Foreskin keratinocyte (primary cell): ENCODE measurements at places on chromosomes 1 and 21.

DNA sequence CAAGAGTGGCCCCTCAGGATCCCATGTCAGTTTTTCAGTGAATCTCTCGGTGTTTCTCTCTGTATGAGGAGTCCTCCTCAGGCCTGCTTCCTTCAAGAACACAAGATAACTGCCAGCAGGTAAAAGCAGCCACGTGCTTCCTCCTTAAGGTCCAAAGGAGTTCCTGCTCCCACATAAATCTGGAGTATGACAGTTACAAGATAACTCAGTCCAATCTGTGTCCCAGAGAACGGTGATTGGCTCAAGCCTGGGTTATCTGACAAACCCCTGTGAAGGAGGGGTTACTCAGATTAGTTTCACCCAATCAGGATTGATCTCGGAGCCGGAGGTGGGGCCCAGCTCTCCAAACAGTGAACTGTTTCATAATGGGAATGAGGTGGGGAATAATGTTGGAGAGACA, 5.8 kb upstream of the ANKRD13C start:
- DNase-seq, result no peak

- no peak for DNase-seq
Measured at GRCh38 chr21:32102426-32102825, 176.4 kb downstream of the MIS18A start.

GRCh38 chr1:31022259-31022658, 43.3 kb downstream of the PUM1 start:
- DNase-seq, result no peak

- no peak for DNase-seq
Measured at GRCh38 chr1:230140221-230141020, 73.4 kb downstream of the GALNT2 start.

- DNase-seq, result no peak
Measured at GRCh38 chr1:74422421-74423292, 89.8 kb downstream of the LRRC53 start.

DNA sequence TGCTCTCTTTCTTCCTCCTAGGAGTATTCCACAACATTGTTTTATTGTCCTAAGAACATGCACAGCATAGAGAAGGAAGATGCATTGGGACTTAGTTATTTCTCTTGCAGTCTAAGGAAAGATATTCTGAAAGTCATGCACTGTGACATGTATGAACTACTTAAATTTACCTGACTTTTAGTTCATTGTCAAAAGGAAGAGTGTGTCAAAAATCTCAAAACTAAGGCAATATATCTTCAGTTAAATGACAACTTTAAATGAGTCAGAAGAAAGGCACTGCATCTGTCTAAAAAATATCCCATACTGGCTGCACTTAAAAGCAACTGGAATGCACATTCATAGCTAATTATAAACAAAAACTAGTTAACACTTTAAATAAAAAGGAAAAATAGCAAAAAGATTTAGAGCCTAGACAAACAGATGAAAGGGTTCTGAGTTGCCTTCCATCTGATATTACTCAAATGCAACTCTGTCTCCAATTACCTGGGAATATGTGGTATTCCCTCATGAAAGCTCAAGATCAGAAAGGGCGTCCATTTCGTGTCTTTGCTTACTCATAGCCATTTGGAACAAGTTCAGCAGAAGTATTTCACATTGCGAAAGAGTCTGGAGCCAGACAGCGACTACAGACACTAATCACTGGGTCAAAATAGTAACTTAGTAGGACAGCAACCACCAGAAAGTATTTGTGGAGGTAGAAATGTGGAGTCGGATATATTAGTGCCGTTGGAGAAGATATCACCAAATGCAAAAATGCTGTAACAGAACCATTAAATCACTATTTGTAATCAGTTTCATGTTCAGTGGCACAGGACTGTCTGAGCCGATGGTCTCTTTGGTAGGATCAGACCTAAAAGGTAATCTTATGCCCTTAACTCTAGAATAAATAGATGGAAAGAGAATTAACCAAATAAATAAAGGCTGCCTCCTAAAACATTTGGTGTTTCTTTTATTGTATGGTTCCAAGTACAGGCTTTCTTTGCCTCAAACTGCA, 225.7 kb downstream of the GREM2 start:
- DNase-seq, result peak; percentile 6

GRCh38 chr1:74412244-74412643, 100.2 kb downstream of the LRRC53 start:
- DNase-seq, result no peak

DNA sequence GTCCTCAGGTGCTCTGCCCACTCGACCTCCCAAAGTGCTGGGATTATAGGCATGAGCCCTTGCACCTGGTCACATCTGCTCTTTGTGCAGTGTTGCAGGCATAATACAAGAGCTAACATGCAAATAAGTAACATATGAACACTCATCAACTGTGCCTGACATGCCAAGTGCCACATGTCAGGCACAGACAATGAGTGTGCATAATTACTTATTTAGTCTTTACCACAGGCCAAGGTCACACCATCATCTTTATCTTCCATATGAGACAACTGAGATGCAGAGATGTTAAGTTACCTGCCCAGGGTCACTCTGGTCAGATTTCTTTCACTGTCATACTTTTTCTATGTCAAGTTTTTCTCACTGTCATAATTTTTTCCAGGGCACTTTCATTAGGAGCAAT, 126.1 kb downstream of the PPIAL4G start:
- DNase-seq, result no peak

- no peak for DNase-seq
Measured at GRCh38 chr1:6477039-6477820, 11.3 kb upstream of the TNFRSF25 start.

- DNase-seq, result no peak
Measured at GRCh38 chr21:38112219-38112789, 144.5 kb upstream of the KCNJ15 start.

- no peak for DNase-seq
Measured at GRCh38 chr1:113205980-113206766, 133.2 kb downstream of the LRIG2 start.

- DNase-seq, result no peak
Measured at GRCh38 chr1:64838486-64838885, 93.6 kb downstream of the RAVER2 start.

DNA sequence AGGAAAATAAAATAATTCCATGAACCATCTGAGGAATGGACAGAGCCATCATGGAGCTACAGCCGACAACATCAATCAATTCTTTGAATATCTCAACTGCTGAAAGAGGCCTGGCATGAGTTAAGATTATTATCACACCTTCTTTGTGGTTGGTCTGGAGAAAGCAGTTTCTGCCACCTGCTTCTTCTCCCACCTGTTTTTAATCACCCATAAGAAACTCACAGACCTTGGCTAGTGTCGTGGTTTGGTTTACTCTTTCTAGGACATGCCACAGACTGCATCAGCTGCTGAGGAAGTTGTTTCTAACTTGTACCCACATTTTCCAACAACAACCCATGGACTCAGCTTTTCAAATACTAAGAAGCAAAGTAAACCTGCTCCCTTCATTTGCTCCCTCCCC, 65.6 kb downstream of the NTPCR start:
- no peak for DNase-seq

DNA sequence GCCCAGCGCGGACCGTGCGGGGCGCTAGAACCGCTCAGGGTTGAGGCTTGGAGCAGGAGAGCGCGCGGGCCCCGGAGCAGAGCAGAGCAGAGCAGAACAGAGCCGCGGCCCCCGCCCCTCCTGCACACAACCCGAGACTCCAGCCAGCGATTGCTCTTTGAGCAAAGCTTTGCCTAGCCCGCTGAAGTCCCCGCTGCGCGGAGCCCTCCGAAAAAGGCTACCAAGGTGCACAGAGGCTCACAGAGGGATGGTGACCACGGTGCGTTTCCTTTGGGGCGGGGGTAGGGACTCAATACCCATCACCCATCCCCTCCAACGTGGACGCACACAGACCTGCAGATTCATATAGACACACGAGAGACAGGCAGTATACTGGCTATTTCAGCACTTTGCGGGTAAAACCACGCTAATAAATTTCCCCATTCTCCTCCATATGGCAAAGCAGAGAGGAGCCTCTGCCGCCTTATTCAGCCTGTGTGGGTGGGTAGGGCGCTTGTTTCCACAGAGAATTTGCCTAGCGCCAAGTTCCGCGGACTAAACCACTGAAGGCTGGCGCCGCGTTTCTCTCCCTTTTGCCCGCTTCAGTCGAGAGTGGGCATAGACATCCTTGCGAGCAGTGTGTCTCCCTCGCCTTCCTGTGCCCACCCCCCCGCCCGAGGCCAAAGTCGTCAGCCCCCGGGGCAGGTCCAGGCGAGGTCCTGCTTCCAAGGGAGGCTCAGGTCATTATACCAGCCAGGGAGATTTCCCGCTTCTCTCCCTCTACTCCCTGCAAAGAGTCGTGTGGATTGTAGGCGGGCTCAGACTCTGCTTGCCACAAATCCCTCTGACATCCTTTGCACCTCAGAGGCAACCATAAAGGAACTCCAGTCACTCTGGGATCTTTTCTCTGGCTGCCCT, 8.5 kb downstream of the HLX start:
- DNase-seq, result no peak

- DNase-seq, result no peak
Measured at GRCh38 chr1:76473591-76473990, 393.7 kb upstream of the ST6GALNAC5 start.

- no peak for DNase-seq
Measured at GRCh38 chr1:185016880-185017279, 28.5 kb upstream of the RNF2 start.

DNA sequence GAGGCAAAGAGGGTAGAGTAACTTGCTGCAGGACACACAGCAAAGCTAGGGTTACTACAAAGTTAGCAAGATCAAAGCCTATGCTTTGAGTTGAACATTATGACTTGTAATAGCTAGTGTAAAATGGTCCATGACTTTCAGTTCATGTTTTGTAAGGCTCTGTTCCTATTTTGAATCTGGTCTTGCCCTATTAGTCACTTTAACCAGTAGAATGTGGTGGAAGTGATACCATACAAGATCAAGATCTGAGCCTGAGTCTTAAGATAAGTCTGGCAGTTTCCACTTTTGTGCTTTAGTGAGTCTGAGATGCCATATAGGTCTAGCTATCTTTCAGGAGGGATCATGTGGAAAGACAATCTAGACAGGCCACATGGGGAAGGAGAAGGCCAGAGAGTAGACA, 282.1 kb upstream of the BRINP3 start:
- no peak for DNase-seq

GRCh38 chr1:50447961-50448360, 24.7 kb upstream of the DMRTA2 start:
- DNase-seq, result no peak

DNA sequence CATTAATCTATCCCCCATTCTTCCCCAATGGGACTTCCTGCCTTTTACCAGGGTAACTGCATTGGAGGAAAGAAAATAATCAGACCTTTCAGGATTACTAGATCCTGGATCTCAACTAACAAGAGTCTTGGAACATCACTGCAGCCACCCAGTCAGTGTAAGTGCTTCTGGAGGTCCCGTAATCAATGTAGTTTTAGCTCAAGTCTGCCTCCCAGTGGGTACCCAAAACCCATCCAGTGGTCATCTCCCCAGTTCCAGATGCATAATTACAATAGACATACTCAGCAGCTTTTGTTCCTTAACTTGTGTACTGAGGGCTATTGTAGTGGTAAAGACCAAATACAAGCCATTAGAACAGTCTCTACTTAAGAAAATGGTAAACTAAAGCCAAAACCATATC, 319.1 kb downstream of the GPATCH2 start:
- no peak for DNase-seq

GRCh38 chr1:10475510-10475909, 760 bp downstream of the PEX14 start:
- no peak for DNase-seq

GRCh38 chr21:28419811-28420210, 572.9 kb downstream of the LTN1 start:
- DNase-seq, result no peak

GRCh38 chr1:167775178-167775577, 53.4 kb downstream of the MPZL1 start:
- DNase-seq, result no peak

DNA sequence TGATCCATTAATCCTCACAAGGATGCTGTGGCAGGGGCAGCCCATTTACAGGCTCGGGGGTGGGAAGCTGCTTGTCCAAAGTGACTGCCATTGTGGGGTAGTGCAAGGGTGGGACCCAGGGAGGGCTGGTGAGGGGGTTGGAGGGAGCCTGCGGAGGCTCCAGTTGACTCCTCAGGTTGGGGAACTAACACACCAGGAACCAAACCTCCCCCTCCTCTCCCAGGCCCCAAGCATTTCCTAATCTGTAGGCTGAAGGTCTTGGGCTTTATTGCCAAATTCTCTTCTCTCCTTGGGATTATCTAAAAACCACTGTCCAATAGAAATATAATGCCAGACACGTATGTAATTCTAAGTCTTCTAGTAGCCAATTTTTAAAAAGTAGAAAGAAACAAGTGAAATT, 18.2 kb downstream of the IKBKE start:
- no peak for DNase-seq

GRCh38 chr21:40681164-40681859, 165.6 kb downstream of the DSCAM start:
- DNase-seq, result no peak

DNA sequence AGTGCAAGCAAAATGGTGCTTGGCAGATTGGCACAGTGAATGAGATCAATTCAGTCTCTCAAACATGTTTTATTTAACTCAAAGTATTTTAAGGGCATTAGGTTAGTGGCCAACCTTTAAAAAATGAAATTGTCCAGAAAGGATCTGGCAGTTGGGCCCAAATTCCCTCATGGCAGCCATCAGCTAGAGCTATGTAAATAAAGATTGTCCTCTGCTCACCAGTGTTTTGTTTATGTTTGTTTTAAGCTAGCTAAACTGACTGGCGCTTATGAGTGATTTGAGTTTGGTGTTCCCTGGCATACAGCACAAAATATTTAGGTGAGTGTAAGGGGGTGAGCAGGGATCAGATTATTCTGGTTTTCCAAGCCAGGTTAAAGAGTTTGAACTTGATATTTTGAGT, 18.1 kb downstream of the HDAC1 start:
- DNase-seq, result no peak
